ENCODE measurements at places on chromosomes 3 and 15. TPM values are rescaled to one million over a fixed set of nuclear protein-coding genes. Genes with fewer than 3 reads are reported as not detected.

The KLHL6 gene
- under 0.01 TPM for total RNA-seq

The FGF7 gene
- 393 TPM for total RNA-seq

The TUBGCP5 gene
- total RNA-seq, result 20.2 TPM

The POLQ gene
- 1.9 TPM for total RNA-seq

The PCLAF gene
- total RNA-seq, result 20.8 TPM

The SPINK8 gene
- not detected for total RNA-seq

The KCNAB1 gene
- under 0.01 TPM for total RNA-seq

Measured in bronchial smooth muscle cell (primary cell).